Activated T-cell treated with anti-CD3 and anti-CD28 coated beads, Interleukin-2, amount 50 U/mL, for 4 hours (primary cell): ENCODE measurements at places on chromosomes 13 and 19. TPM values are rescaled to one million over a fixed set of nuclear protein-coding genes. Genes with fewer than 3 reads are reported as not detected.

DNA sequence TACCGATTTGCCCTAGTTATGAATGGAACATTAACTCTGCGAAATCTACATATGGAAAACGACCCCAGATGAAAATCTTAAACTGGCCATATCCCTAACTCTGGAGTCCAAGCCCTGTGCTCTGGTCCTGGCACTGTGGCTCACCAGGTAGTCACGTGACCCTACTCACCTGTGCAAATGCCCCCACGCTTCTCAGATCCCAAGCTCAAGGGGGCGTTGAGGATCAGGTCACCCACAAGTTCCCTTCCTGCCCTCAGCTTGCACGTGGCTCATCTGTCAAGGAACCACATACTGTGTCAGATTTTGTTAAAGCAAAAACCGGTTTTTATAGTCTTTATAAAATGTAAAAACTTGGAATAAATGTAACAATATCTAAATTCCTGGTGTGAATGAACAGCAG is 324.0 kb downstream of the SHISA2 start:
- DNase-seq = no peak

GRCh38 chr13:94658926-94659597 is 53.3 kb downstream of the SOX21 start:
- no peak for DNase-seq

Gene NCR1
- total RNA-seq = 0.82 TPM

DNA sequence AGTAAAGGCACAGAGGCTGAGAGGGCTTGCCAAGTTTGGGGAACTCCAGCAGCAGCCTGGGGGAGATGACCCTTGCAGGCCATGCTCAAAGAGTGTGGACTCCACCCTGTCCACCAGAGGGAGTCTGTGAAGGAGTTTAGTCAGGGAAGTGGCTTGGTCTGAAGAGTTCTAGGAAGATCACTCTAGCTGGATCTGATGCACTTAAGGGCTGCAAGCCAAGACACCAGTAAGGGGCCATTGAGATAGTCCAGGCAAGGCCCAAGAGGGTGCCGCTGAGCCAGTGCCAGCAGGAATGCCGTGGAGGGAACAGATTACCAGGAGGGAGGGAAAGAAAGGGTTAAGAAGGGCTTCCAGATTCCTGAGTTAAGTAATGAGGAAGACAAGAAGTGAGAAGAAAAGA is 68.7 kb downstream of the ZAR1L start:
- no peak for DNase-seq

GRCh38 chr13:50229960-50230661 is 214.9 kb downstream of the KCNRG start:
- no peak for DNase-seq

DNA sequence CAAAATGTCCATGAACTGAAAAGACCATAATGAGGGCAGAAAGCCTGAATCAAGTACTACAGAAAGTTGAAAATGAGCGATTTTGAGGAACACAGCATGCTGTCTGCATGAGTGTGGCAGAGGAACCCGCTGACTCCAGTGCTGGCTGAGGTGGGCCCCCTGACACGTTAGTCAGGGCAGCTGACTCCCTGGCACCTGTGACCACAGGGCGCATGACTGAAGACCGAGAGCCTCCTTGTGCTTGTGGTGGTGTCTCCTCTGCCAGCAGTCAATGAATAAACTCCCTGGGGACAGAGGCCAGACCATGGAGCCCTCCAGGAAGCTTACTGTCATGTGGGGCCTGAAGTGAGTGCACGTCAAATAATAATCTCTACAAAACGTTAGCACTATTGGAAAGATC is 38.4 kb upstream of the VSTM2B start:
- no peak for DNase-seq

Gene WDR88
- total RNA-seq = not detected

GRCh38 chr13:41296879-41297646 is 14.0 kb upstream of the NAA16 start:
- no peak for DNase-seq
